Stimulated activated CD8-positive, alpha-beta memory T cell treated with anti-CD3 and anti-CD28 coated beads, Interleukin-15, amount 100 ng/mL, for 48 hours (primary cell): ENCODE measurements at places on chromosomes 2 and 18.

GRCh38 chr18:25422230-25422629 is 70.3 kb upstream of the ZNF521 start:
- DNase-seq, result no peak

GRCh38 chr18:78972930-78973331 is 6.7 kb upstream of the SALL3 start:
- DNase-seq, result no peak

- no peak for DNase-seq
Measured at GRCh38 chr18:26135548-26135947, 1.9 kb downstream of the PSMA8 start.

DNA sequence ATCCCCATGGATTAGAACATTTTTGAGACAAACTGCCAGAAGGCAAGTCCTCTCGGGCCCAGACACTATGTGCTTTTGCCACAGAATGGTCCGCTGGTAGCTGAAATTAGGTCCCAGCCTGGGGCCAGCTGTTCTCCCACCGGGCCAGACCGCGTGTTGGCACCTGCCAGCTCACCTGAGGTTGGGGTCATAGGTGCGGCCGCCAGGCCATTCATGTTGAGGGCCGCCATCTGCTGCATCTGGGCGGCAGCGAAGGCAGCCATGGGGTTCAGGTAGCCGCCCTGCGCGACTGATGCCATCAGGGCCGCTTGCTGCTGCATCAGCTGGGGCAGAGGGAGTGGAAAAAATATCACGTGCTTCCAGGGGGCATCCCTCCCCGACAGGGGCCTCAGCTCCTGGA is 292.8 kb downstream of the CELF4 start:
- DNase-seq, result no peak

GRCh38 chr2:239401881-239402233 is 1.0 kb upstream of the HDAC4 start:
- DNase-seq, result no peak

GRCh38 chr2:163800951-163801381 is 65.2 kb upstream of the FIGN start:
- DNase-seq, result no peak

DNA sequence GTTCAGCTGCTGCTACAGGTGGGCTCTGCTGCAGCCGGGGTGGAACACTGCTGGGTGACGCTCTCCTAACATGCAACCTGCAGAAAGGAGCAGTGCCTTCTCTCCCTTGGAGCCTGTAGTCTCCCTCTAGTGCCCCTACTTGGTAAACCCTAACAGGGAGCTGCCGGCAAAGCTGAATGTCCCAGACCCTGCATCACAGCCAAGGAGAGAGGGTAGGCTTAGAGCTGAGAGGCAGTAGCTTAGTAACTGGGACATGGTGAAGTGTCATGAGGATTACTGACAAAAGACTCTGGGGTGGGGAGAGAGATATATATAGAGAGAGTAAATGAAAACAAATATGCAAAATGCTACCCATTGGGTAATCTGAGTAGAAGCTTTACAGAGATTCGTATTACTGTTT is 9.9 kb downstream of the NCAPH start:
- no peak for DNase-seq

- no peak for DNase-seq
Measured at GRCh38 chr2:36680012-36680411, 16.5 kb upstream of the VIT start.
